ENCODE measurements at places on chromosomes 7 and 10.

DNA sequence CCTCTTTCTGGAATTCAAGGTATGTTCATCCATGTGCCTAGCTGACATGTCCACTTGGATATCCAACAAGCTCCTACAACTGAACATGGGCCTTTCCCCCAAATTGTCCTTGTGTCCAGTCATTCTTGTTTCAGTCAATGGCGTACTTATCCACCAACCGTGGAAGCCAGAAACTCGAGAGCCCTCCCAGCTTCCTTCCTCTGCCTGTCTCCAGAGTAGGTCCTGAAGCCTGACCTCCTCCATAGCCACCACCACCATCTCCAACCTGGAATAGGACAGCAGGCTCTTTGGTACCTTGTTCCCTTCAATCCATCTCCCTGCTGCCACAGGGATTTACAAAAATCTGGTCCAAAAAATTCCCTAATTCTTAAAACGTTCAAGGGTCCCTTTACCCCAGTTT lies 305.1 kb downstream of the RPS24 start:
- DNase-seq, result no peak

GRCh38 chr7:130560972-130561371 lies 69.1 kb downstream of the MEST start:
- peak; percentile 73 for DNase-seq

DNA sequence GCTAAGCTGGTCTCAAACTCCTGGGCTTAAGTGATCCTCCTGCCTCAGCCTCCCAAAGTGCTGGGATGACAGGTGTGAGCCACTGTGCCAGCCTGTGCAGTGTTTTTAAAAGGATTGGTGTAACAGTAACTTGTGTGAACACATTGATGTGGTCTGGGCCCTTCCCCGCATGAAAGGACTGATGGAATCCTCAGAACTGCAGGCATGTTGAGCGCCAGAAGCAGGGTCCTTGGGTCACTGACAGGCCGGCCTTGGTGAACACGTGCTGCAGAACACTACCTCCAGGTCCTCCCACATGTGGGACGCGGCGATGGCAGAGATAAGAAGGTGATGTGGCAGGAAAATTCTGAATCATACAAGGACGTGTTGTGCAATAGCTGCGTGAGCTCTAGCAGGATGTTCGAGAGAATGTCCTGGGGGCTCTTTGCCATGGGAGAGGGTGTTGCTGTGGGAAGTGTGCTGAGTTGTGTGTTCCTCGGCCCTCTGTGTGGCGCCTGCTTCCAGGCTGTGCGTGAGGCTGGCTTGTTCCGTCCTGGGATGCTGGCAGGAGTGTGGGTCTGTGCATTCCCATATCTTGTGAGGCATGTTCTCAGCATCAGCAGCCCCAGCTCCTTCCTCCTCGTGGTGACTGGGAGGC lies 68.2 kb downstream of the DNAJB6 start:
- DNase-seq, result no peak

DNA sequence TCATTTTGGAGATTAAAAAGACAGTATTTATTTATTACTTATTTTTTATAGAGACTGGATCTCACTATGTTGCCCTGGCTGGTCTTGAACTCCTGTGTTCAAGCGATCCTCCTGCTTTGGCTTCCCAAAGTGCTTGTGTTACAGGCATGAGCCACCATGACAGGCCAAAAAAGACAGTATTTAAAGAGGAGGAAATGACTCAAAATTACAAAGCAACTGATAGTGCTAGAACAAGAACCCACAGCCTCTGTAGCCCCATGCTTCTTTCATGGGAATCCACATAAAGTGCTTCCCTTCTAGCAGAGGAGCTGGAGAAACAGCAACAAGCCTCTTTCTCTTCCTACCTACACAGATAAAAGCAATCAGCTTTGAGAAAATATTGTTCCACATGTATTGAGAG lies 230.7 kb upstream of the PODXL start:
- DNase-seq, result no peak

GRCh38 chr10:48900371-48900801 lies 39.3 kb downstream of the LRRC18 start:
- DNase-seq, result no peak

GRCh38 chr7:1768832-1769231 lies 98.8 kb downstream of the ELFN1 start:
- DNase-seq, result no peak

GRCh38 chr7:66400400-66400799 lies 195.3 kb downstream of the TPST1 start:
- no peak for DNase-seq

Data from NCI-H748 treated with DMSO at 0.1 percent for 48 hours (cell line).